AG10803 (cell line): ENCODE measurements at places on chromosomes 12 and 14.

GRCh38 chr12:39538679-39539104, 80.9 kb downstream of the ABCD2 start:
- no peak for DNase-seq

- DNase-seq: no peak
Measured at GRCh38 chr12:68800294-68800693, 7.7 kb upstream of the MDM2 start.

DNA sequence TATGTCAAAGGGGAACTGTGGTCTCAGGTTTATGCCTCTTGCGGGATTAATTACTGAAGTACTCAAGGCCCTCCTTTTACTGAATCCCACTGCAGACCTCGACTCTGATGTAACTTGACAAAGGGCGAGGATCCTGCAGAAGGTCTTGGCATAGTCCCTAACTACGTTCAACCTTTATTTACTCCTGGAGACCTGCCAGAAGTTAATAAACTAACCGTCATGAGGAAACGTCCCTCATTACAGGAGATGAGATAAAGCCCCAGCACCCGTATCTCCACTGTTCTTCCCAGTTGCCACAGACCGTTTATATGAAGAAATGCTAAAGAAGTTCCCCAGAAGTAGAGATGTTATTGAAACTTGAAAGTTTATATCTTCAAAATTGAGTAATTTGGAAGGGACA, 190.9 kb downstream of the ETV6 start:
- DNase-seq: no peak

DNA sequence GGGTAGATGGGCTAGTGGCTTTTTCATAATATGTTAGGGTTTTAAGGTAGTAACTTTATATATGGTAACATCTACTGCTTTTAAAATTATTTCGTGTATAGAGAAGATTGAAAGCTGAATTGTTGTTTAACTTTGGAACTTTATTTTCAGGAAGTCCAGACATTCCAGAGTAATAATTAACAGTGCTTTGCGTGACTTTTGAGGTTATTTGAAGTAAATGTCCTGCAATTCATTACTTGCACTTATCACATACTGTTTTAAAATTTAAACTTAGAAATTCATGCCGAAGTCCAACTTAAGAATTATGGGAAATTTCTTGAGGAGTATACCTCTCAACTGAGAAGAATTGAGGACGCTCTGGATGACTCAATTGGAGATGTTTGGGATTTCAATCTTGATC, 3.3 kb downstream of the WASHC4 start:
- peak; percentile 21 for DNase-seq
